ENCODE measurements at places on chromosomes 1 and 21. TPM values are rescaled to one million over a fixed set of nuclear protein-coding genes. Genes with fewer than 3 reads are reported as not detected.

Gene LEPR
- total RNA-seq, result 6.3 TPM

DNA sequence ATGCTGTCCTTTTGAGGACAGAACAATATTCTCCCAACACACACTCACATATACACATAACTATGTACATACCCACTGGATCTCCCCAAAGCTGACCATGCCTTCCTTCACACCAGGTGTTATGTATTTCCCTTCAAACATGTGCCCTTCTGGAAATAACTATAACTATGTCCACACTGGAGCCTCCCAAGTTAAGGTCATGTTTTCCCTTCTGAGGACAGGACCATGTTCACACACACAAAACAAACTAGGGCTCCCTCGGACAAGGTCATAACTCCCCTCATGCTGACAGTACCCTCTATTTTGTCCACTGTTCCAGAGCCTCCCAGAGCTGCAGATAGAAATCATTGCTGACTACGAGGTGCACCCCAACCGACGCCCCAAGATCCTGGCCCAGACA lies 7.8 kb downstream of the MMACHC start:
- DNase-seq, result no peak
- H3K27me3 ChIP-seq, result no peaks in the 10 kb centered on the region
- no peaks in the 10 kb centered on the region for H3K4me1 ChIP-seq

Gene EPHA10
- total RNA-seq, result not detected

GRCh38 chr1:234168061-234168724 lies 205.1 kb upstream of the COA6 start:
- H3K36me3 ChIP-seq, result no peaks in the 10 kb centered on the region
- no peaks in the 10 kb centered on the region for H3K27me3 ChIP-seq
- H3K27ac ChIP-seq, result no peak overlapping the region
- no peaks in the 10 kb centered on the region for H3K4me1 ChIP-seq

DNA sequence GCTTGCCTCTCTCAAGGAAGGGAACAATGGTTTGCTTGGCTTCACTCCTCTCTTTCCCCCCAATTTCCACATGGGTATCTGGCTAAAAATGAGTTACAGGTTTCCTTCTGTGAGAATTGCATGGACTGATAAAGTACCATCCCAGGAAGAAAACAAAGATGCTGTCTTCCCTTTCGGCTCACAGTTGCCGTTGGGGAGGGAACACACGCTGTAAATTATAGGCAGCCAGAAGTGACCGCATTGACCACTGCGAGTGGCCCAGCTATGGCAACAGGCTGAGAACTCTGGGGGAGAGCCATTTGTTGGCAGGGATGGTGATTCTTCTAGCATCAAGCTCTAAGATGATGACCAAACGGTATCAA lies 2.9 kb downstream of the RUNX1 start:
- H3K4me1 ChIP-seq, result peaks cover 30% of the 10 kb centered on the region
- DNase-seq, result no peak
- H3K27ac ChIP-seq, result no peak overlapping the region
- no peaks in the 10 kb centered on the region for H3K27me3 ChIP-seq
- peak overlapping the region; percentile 80 for H3K4me3 ChIP-seq
- H3K36me3 ChIP-seq, result no peaks in the 10 kb centered on the region

- no peak for DNase-seq
- no peak overlapping the region for H3K4me3 ChIP-seq
- H3K36me3 ChIP-seq, result no peaks in the 10 kb centered on the region
These were observed 106.4 kb upstream of the BCL9 start for GRCh38 chr1:147434921-147435320.

DNA sequence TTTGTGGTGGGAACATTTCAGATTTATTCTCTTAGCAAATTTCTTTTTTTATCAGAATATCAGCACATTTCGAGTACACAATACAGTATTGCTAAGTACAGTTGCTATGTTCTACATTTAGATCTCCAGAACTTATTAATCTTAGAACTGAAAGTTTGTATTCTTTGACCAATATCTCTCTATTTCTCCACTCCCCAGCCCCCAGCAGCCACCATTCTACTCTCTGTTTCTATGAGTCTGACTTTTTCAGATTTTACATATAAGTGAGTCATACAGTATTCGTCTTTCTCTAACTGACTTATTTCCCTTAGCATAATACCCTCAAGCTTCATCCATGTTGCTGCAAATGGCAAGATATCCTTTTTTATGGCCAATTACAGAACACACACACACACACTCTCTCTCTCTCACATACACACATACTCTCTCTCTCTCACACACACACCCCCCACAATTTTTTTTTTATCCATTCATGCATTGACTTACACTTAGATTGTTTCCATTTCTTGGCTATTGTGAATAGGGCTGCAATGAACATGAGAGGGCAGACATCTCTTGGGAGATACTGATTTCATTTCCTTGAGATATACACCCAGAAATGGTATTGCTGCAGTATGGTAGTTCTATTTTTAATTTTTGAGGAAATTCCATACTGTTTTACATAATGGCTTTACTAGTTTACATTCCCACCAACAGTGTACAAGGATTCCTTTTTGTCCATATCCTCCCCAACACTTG lies 15.7 kb downstream of the RPTN start:
- H3K4me3 ChIP-seq, result no peak overlapping the region
- DNase-seq, result no peak
- no peaks in the 10 kb centered on the region for H3K27me3 ChIP-seq
- H3K4me1 ChIP-seq, result no peaks in the 10 kb centered on the region
- H3K36me3 ChIP-seq, result no peaks in the 10 kb centered on the region

Gene VAMP3
- 54.3 TPM for total RNA-seq

Gene S100A2
- total RNA-seq, result 10.0 TPM

GRCh38 chr1:1938276-1938573 lies 19.1 kb upstream of the TMEM52 start:
- H3K4me3 ChIP-seq, result no peak overlapping the region
- DNase-seq, result no peak

Gene NCMAP
- not detected for total RNA-seq

Gene SLC9C2
- total RNA-seq, result not detected

DNA sequence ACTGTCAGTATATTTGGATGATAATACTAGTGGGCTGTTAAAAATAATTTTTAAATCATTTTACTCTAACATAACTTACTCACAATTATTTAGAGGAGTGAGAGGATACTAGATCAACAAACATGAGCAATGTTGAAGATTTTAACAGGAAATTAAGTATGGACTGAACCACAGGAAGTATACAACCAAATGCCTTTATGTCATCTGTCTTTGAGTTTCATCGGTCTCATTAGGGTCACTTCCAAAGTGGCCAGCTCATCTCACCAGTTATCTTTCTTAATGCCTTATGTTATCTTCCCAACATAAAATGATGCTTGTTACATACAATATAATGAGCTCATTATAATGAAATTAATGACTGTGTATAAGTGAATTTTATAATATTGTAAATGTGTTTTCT lies 1.5 kb upstream of the RGS1 start:
- no peak for DNase-seq
- H3K27me3 ChIP-seq, result no peaks in the 10 kb centered on the region
- H3K36me3 ChIP-seq, result no peaks in the 10 kb centered on the region
- no peaks in the 10 kb centered on the region for H3K4me1 ChIP-seq
- no peak overlapping the region for H3K4me3 ChIP-seq

Gene CBR3
- total RNA-seq, result 1.4 TPM

DNA sequence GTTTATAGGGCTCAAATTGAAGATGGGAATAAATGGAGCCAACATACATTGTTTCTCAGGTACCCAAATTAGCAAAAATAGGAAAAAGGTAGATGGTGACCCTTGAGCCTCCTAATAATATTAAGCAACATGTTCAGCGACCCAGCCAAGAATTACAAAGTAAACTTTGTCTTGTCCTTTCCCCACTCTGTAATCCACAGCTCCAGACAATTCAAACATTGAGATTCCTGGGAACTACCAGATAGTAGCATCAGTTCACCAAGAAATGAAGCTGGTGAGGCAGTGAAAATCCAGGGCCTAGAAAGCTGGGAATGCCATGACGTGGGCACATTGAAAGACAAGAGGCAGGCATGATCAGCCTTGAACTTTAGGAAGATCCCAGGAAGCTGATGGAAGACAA lies 11.7 kb downstream of the HAO2 start:
- DNase-seq, result no peak
- no peaks in the 10 kb centered on the region for H3K36me3 ChIP-seq
- H3K27ac ChIP-seq, result no peak overlapping the region
- no peaks in the 10 kb centered on the region for H3K27me3 ChIP-seq
- no peaks in the 10 kb centered on the region for H3K4me1 ChIP-seq

- H3K27me3 ChIP-seq, result no peaks in the 10 kb centered on the region
- DNase-seq, result no peak
- no peaks in the 10 kb centered on the region for H3K36me3 ChIP-seq
These were observed 112.5 kb upstream of the GFI1 start for GRCh38 chr1:92599184-92599583.

DNA sequence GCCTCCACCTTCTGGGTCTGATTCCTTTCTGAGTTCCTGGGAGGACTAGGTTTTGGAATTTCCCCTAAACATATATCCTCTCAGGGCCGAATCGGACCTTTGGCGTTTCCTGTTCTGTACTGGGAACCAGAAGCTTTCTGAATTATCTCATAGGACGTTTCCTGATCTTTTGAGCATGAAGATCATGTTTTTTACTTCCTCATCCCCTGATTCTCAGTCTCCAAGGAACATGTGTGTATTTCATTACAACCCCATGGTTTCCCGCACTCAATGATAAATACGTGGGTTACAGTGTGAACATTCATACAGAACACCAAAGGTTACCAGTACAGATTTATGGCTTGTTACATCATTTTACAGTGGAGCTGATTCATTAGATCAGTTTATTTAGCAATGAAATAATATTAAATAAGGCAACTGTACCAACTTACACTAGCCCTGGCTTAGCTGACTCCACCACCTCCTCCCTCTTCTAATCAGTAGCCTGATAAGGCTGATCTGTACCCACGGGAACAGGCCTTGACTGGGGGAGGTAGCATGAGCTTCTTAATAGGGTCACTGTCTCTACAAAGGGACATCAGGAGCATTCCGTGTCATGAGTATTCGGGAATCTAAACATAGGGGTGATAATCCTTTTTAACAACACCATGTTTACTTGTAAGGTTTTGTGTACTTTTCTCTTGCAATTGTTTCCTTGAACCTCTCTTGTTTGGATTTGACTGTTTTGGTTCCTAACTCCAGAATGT lies 57.8 kb upstream of the ERRFI1 start:
- no peaks in the 10 kb centered on the region for H3K36me3 ChIP-seq
- no peak for DNase-seq
- H3K27ac ChIP-seq, result peak overlapping the region; percentile 58
- peaks cover 7% of the 10 kb centered on the region for H3K4me1 ChIP-seq
- H3K4me3 ChIP-seq, result no peak overlapping the region
- H3K27me3 ChIP-seq, result no peaks in the 10 kb centered on the region

- H3K4me1 ChIP-seq, result no peaks in the 10 kb centered on the region
- no peak overlapping the region for H3K4me3 ChIP-seq
- DNase-seq, result no peak
- no peaks in the 10 kb centered on the region for H3K27me3 ChIP-seq
- H3K36me3 ChIP-seq, result no peaks in the 10 kb centered on the region
These were observed 39.0 kb downstream of the OLFM3 start for GRCh38 chr1:101957771-101958170.

DNA sequence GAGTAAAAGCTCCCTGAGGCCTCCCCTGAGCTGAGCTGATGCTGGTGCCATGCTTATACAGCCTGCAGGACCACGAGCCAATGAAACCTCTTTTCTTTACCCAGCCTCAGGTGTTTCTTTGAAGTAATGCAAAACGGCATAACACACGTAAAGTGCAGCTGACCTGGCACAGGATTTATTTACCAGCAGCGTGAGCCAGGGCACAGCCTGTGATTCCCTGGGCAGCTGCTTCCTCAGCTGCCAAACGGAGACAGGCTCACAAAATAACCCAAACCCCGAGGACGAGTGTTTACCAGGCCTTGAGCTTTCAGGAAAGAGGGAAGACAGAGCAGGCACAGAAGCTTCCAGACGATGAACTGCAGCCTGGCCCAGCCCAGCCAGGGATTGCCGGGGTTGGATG lies 120.6 kb upstream of the ARHGEF16 start:
- H3K27ac ChIP-seq, result no peak overlapping the region
- H3K4me1 ChIP-seq, result no peaks in the 10 kb centered on the region
- no peak overlapping the region for H3K4me3 ChIP-seq
- no peaks in the 10 kb centered on the region for H3K36me3 ChIP-seq
- no peaks in the 10 kb centered on the region for H3K27me3 ChIP-seq

DNA sequence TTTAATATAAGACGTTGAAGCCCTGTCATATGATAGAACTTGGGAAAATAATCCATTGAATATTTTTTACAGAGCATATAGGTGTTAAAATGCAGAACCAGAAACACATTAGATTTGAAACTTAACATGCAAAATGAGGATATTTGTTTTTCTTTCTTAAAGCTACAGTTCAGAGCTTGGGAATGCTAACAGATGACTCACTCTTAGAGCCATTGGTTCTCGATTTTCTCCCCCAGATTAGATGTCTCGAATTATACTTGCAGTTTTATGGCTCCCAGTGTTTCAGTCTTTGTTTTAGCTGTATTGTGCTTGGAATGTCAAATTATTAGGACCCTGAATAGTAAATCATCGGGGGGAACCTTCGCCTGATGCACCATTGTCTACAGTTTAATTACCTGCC lies 575.7 kb upstream of the ZP4 start:
- no peak overlapping the region for H3K4me3 ChIP-seq
- H3K27ac ChIP-seq, result no peak overlapping the region

GRCh38 chr21:45582128-45582527 lies 39.9 kb upstream of the SLC19A1 start:
- H3K4me3 ChIP-seq, result no peak overlapping the region
- no peak for DNase-seq
- no peaks in the 10 kb centered on the region for H3K36me3 ChIP-seq
- peaks cover 23% of the 10 kb centered on the region for H3K27me3 ChIP-seq
- H3K4me1 ChIP-seq, result no peaks in the 10 kb centered on the region

Gene CASZ1
- total RNA-seq, result 53.1 TPM

Gene FCAMR
- total RNA-seq, result not detected

DNA sequence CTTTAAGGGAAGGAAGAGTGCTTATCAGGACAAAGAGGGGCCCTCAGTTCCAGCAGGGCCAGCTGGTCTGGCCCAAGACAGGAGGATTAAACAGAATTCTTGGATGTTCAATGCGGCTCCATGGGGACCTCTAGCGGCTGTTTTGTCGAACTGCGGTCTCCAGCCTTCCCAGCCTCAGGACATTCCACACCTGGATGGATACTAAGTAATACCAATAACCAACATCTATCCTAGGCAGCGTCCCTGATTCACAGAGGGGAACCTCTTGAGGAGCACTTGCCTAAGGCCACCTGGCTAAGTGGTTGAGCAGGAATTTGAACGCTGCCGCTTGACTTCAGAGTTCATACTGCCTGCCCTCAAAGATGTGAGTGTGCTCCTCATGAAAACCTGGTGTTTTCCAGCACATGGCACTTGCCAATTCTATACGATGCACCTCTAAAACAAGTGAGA lies 15.5 kb upstream of the CD247 start:
- H3K36me3 ChIP-seq, result no peaks in the 10 kb centered on the region
- no peak overlapping the region for H3K27ac ChIP-seq
- H3K27me3 ChIP-seq, result no peaks in the 10 kb centered on the region
- peak; percentile 65 for DNase-seq
- no peak overlapping the region for H3K4me3 ChIP-seq

Gene MCOLN2
- 0.23 TPM for total RNA-seq

GRCh38 chr1:110582378-110582777 lies 23.8 kb downstream of the KCNA2 start:
- no peak overlapping the region for H3K4me3 ChIP-seq
- H3K27me3 ChIP-seq, result no peaks in the 10 kb centered on the region
- no peaks in the 10 kb centered on the region for H3K36me3 ChIP-seq
- DNase-seq, result no peak
- H3K4me1 ChIP-seq, result no peaks in the 10 kb centered on the region
- no peak overlapping the region for H3K27ac ChIP-seq
